ENCODE measurements at places on chromosomes 16 and 17. TPM values are rescaled to one million over a fixed set of nuclear protein-coding genes. Genes with fewer than 3 reads are reported as not detected.

GRCh38 chr17:9022573-9023391, 1.5 kb downstream of the NTN1 start:
- no peak for DNase-seq

- no peak for DNase-seq
These were observed 279.5 kb upstream of the MYOCD start for GRCh38 chr17:12386225-12386624.

GRCh38 chr17:79841369-79842135, 2.3 kb upstream of the CBX4 start:
- DNase-seq, result no peak

DNA sequence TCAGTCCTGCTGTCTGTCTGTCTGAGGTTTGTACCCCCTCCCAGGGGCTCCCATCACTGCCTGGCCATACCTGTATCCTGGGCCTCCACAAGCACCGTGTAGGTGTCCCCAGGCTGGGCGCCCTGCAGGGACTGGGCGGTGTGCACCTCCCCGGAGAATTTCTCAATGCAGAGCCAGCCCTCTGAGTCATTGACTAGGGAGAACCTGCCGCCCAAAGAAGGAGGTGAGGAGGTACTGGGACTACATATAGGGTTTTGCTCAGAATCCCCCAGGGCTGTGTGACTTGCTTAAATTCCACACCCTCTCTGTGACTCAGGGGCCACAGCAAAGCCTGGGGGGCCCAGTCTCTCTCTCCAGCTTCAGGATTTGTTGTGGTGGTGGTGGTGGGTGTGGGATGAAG, 7.6 kb downstream of the CDH16 start:
- no peak for DNase-seq

DNA sequence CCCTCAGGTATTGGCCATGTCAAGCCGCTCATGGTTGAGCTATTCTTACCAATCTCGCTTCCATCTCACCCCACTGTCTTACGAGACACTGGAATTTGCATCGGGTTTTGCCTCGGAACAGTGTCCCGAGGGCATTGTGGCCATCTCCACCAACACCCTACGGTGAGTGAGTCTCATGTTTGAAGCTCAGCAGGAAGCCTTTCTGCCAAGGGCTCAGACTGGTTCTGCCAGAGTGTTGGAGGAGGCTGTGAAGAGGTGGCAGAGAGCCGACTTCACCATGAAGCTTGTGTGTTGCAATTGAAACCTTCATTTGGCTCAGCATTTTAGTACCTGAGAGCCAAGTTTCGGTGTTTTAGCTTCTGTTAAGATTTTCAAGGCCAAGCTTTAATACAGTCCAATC, 38.0 kb downstream of the SF3B3 start:
- no peak for DNase-seq

- DNase-seq, result no peak
These were observed 20.1 kb upstream of the RAI1 start for GRCh38 chr17:17661134-17661533.

GRCh38 chr17:71224824-71225575, 895.8 kb upstream of the SOX9 start:
- DNase-seq, result no peak

DNA sequence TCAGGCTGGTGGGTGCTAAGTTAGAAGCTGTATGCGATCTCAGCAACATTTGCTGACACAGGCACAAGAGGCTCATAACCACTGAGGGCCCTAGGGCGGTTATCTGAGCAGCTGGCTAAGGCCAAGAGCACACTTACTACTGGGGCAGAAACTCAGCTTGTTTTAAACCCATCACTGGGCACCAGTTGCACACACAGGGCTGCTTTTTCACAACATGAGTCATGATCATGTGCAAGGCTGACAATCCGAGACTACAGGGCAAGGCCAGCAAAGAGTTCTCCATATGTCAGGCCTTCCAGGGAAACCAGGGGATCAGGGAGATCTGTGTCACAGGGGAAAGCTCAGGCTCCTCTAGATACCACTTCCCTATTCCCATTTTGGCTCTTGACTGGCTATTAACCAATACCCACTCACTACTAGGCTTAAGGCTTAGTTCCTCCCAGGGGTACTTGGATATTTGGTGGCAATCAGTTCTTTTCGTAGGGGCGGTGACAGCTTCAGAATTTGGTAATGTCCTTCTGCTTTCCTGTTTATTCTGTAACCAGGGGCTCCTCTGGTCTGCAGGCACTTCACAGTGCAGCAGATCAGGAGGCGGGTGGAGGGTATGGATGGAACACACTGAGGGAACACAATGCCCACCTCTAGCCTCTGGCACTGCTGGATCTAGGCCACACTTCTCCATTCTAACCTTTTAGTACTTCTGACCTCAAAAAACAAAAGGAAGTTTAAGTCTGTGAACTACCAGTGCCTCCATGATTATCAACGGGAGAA, 44.9 kb upstream of the ERN1 start:
- DNase-seq, result no peak

DNA sequence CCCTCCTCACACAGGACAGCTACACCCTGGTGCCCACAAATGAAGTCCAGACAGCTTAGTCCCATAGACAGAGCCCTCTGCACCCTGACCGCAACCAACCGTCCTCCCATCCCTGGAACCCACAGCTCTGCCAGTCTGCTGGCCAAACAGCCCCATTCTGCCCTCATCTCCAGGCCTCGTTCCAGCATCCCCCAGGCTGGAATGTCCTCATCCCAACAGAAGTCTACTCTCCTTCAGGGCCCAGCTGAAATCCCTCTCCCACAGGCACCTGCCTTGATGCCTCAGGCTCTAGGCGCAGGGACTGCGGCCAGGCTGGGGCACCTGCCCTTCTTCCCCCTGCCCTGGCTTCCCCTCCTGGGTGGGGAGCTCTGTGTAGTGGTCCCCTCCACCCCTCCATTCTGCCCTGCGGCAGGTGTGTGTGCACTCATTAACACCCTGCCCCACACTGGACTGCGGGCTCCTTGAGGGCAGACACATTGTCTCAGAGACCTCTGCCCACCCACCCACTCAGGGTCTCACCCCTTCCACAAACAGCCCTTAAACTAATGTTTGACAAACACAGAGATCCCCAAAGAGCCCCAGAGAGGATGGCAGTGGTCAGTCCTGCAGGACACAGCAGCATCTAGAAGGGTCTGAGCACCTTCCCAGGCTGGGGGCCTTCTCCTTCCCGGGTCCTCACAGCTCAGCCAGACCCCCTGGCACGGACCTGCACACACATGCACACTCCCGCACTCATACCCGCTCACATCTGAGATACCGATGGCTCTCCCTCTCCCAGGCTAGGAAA, 820 bp downstream of the GRIN2C start:
- no peak for DNase-seq

- DNase-seq, result no peak
These were observed 96.0 kb upstream of the GSE1 start for GRCh38 chr16:85517154-85517553.

DNA sequence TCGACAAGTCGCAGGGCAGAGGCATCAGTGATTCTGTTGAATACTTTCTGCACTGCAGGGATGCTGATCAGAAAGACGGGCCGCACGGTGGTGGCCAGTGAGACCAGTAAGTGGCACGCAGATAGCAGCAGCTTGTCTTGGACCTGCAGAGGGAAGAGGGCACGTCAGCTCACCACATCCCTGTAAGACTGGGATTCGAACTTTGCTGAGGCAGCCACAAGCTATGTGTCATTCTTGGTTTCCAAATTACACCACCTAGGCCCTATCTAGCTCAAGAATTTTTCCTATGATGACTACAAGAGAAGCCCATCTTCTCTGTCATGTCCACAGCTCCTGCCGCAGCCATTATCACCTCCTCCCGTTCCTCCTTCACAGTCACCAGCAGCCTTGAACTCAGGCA, 49.4 kb upstream of the GSG1L start:
- no peak for DNase-seq

DNA sequence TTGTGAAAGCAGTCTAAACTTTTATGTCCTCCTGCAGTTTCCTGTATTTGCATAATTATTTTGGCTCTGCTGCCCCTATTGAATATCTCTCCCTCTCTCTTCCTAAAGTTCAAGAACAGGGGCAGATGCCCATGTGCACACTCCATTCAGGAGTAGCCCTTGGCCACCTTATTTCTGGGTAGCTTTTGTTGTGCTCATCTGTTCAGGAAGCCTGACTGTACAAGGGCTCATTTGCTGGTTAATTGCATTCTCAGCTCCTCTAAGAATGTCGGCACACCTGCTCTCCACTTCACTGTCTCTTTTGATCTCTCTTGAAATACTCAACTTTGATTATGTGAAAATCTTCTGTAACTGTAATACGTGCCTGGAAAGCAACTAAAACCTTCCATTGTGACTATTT, 1378.8 kb upstream of the CDH8 start:
- no peak for DNase-seq

DNA sequence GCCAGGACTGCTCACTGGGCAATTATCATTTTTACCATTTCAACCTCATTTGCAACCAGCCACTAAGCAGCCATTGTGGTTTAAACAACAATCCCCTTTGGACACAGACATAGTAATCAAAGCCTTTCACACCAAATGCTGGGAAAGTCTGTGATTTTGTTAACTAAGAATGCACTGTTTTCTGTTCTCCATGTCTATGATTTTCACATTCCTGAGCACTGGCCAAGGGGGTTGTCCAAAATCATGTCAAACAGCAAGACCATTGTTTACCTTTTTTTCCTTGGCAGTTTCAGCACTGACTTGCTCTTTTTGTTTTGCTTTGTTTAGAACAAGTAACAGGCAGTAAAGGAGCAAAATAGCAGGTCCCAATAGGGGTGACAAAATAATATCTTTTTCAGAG, 106.3 kb upstream of the SIAH1 start:
- no peak for DNase-seq

GRCh38 chr16:57984443-57985203, 13.7 kb upstream of the CNGB1 start:
- DNase-seq, result peak; percentile 26

GRCh38 chr16:85491058-85491771, 121.9 kb upstream of the GSE1 start:
- no peak for DNase-seq

DNA sequence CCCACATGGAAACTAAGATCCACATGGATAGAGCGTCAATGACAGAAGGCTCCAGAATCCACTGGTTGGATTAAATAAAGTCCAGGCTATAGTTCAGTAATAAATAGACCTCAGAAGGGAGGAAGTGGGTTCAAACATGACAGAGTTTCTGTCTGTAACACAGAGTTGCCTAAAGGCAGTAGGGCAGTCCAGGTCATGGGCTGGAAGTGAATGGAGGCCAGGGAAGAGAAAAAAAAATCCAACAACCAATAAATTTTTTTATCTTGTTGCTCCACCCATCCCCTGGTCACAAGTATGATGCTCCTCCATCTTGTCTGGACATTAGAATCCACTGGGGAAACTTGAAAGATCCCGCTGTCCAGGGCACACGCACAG, 92.4 kb downstream of the RGS9 start:
- DNase-seq, result no peak

DNA sequence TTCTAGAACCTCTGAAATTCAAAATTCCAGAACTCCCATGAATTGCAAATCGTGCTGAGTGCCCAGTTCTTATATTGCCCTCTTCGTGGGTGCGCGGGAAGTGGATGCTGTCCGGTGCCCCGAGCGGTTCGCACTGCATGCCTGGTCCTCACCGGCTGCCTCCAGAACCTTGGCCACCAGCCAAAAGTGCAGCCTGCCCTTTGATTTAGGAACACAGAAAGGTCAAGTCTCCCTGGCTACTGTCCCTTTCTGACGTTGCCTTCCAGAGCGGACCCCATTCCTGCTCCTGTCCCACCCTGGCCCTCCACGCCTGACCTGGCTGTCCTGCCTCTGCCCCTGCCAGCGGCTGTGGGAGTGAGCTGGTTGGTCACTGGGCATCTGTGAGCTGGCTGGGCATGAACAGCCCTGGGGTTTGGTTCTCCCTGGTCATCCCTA, 9.7 kb downstream of the NEUROD2 start:
- DNase-seq, result no peak

DNA sequence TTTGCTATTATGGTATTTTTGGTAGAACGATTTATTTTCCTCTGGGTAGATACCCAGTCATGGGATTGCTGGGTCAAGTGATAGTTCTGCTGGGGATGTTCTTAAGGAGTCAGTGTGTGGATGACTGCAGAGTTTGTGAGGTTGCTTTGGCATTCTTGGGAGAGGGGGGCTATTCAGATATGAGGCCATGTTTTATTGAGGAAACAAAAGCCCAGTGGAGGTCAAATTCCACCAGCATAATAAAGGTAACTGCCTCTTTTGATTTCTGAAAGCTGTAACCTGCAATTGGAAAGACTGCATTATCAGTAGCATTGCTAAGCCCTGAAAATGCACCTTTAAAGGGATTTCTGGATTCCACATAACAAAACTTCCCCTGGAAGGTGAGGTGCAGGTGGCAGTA, 43.7 kb upstream of the HNF1B start:
- no peak for DNase-seq

- DNase-seq, result no peak
These were observed 3.1 kb downstream of the GAA start for GRCh38 chr17:80104321-80104955.

GRCh38 chr16:77014441-77014840, 176.5 kb upstream of the MON1B start:
- DNase-seq, result no peak

GRCh38 chr16:19743816-19744159, 25.7 kb downstream of the IQCK start:
- DNase-seq, result no peak

DNA sequence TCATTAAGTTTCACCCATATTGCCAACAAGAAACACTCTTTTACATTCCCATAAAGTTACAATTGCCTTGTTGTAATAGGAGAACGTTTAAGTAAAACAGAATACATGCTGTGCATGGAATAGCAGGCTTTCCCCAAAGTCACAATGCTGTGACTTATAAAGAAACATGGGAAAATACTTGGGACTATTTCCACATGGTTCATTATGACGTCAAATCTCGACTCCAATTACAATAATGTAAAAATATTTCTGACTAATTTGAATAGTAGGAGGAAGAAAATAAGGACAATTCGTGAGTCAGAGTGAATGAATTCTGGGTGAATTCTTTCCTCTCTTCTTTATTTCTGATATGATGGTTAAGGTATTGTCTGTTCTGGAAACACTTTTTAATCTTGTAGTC, 52.8 kb downstream of the CDH11 start:
- DNase-seq, result no peak

DNA sequence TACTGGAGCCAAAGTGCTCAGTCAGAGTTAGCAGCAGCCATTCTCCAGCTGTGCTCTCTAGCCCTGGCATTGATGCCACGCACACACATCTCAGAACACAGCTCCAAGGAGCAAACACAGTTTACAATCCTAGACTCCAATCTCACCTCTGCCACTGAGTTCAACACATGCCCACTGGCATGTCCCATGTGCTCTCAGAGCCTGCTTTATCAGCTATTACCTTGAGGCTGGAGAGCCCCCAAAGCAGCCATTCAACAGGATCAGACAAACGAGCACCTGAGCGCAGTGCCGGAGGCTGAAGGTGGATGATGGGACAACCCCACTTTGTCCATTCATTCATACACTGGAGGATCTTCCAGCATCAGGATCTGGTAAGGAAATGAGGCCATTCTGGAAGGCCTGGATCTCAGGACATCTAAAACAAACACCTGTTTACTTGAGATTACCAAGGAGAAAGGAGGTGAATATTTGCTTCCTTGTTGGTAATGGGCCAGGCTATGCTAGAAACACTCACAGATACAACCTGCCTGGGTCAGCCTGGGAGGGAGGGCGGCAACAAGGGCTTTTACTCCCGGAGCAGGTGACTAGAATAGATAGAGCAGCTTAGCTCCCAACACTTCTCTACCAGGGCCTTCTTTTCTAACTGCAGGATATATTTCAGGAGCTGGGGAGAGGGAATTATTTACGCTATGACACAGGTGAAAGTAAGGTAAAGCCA, 25.4 kb downstream of the RANBP10 start:
- no peak for DNase-seq

The MT1A gene
- total RNA-seq, result 5.3 TPM

The OR3A3 gene
- not detected for total RNA-seq

The KRTAP9-4 gene
- total RNA-seq, result not detected

The JPT2 gene
- 47.9 TPM for total RNA-seq

The ARHGDIG gene
- not detected for total RNA-seq

The TERB1 gene
- total RNA-seq, result not detected
